ENCODE measurements at places on chromosomes 3 and 15.

DNA sequence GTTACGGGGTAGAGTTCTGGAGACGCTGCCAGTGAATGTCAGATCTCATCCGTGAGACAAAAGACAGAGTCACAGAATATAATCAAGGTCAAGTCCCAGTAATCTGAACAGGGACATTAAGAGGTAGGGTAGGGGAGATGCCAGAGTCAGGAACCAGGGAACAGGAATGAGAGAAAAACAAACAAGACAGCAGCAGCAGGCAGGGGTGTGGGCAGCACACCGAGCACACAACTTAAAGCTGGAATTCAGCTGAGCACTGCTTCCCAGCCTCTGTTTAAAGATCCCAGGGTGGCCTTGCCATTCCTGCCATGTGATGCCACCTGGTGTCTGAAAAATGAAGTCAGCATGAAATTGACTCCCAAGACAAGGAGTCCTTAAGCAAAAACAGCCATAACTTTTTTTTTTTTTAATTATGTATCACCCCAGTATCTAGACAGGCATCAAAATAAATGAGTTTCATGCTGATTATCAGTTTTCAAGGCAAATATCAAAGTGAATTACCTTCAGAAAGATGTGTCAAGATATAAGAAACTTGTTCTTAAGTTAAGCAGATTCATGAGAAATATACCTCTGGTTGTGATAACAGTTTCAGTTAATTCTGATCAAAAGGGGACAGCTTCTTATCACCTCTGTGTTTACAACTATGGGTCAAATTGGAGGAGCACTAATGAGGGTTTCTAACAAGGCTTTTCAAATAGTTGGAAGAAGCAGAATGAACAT lies 203.7 kb downstream of the SLC9A9 start:
- no peak for DNase-seq

GRCh38 chr3:185316740-185317412 lies 46.1 kb upstream of the MAP3K13 start:
- DNase-seq, result no peak

DNA sequence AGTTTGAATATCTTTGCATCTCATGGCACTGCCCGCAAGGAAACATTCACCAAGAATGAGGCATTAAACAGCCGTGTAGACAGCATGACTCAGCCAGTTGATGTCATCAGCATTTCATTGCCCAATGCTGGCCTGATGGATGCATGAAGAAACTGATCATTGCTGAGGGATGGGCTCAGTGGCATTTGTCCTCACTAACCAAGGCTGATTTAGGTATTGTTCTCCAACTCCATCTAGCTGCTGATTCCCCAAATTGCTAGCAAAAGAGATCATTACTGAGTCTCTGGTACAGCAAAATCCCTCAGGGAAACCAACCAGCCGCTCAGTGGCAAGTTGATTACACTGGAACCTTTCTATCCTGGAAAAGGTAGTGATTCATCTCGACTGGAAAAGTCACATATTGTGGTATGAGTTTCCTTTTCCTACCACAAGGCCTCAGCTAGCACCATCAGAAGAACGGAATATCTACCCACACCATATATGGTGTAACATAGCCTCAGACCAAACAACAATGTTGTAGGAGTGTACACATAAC lies 186.5 kb upstream of the GAP43 start:
- DNase-seq, result no peak

GRCh38 chr3:70556056-70556455 lies 243.6 kb upstream of the MDFIC2 start:
- no peak for DNase-seq

GRCh38 chr15:28885630-28886430 lies at the start of gene APBA2:
Gene APBA2, plus strand, starts transcription at chr15:28885974. Its CDS starts 167,911 bp downstream, at chr15:29053885.
- DNase-seq, result peak; percentile 20

DNA sequence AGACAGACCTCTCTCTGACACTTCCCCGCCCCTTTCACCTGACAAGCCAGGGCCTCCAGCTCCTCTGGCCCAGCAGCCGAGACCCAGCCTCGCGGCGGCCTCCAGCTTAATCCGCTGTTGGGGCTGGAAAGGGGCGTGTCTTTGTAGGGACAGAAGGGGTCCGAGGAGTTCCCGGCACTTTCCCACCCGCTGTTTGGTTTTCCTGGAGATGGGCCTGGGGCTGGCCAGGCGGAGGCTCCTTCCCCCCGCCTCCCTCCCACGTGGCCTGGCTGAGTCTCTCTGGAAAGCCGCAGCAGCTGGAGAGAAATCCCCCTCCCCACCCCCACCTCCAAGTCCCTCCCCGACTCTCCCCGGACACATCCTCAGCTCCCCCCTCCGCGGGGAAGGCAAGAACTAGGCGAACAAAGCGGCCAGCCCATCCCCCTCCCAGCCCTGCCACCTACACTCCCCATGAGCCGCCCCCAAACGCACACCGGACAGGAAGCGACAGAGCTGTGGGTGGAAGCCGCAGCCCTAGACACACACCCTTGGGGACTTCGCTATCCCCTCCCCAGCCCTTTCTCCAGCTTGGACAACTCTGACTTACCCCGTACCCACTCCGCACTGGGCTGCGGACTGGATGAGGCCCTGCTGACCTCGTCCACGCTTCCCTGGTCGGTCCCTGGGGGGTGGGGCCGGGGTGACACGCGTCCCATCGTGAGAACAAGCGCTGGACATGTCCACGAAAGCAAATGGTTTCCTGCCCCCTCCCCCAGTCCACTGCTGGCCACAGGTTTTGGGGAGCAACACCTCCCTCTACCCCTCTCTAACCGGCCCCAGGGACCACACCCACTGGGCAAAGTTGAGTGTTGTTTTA lies 1.2 kb downstream of the IGDCC4 start:
- no peak for DNase-seq

DNA sequence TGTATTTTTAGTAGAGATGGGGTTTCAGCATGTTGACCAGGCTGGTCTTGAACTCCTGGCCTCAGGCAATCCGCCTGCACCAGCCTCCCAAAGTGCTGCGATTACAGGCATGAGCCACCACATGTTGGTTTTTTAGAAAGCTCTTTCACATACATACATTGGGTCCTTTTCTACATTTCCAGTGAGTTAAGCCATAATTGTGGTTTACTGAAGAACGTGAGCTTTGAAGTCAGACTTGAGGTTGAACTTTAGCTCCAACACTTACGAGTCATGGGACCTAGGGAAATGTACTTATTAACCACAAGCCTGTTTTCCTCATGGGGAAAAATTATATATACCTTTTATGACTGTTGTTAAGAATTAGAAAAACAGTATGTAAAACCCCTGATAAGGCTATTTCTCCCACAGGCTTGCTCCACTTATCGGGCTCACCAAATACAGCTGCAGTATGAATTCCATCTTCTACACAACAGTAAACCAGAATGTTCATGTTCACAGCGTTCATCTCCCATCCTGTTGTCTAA lies 39.0 kb downstream of the GPR160 start:
- DNase-seq, result no peak

DNA sequence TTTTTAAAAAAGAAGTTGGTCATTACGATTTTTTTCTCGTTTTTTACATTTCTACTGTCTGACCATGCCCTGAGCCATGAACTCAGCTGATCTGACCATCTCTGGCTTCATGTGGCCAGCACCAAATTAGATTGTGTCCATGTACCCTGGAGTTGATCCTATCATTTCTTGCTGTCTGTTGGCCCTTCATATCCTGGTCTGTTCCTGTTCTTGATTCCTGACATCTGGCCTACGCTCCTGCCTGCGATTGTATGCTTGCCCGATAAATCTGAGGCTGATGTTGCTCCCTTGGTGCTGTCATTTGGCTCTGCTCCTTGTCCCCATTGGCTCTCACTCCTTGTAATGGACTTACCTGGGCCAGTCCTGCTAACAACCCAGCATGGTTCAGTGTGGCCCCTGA lies 89.8 kb upstream of the IGSF10 start:
- no peak for DNase-seq

DNA sequence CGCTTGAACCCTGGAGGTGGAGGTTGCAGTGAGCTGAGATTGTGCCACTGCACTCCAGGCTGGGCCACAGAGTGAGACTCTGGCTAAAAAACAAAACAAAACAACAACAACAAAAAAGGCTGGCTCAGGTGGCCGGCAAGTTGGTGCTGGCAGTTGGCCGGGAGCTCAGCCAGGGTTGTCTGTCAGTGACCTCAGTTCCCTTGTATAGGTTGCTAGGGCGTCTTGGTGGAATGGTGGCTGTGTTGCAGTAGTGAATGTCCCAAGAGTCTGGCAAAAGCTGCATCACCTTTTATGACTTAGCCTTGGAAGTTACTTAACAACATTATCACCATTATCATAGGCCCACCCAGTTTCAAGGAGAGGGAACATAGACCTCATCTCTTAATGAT lies 40.6 kb downstream of the ASB7 start:
- no peak for DNase-seq

DNA sequence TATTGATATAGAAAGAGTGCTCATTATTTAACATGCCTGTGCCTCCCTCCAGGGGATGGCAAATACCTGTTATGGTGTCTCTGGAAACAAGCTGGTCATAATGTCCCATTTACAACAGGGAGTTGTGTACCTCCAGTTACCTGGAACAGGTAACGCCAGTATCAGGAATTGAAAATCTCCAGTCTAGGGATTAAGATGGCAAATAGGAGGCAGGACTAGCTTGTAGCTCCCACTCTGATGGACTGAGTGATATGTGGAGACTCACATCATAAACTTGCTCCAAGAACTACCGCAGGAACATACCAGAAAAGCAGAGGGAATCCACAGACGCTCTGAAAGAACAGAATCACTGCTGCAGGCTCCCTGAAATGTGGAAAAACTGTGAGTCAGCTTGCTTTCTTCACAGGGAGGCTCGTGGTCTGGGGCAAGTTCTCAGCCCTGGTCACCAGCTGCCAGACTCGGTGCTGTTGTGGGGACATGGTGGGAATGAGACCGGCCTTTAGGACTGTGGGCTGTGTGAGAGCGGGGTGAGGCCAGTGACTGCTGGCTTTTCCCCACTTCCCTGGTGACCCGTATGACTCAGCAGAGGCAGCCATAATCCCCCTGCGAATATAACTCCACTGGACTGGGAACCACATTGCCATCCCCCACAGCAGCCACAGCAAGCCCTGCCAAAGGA lies 97.4 kb downstream of the KCNAB1 start:
- no peak for DNase-seq

GRCh38 chr3:23105048-23105447 lies 98.1 kb upstream of the UBE2E2 start:
- no peak for DNase-seq

DNA sequence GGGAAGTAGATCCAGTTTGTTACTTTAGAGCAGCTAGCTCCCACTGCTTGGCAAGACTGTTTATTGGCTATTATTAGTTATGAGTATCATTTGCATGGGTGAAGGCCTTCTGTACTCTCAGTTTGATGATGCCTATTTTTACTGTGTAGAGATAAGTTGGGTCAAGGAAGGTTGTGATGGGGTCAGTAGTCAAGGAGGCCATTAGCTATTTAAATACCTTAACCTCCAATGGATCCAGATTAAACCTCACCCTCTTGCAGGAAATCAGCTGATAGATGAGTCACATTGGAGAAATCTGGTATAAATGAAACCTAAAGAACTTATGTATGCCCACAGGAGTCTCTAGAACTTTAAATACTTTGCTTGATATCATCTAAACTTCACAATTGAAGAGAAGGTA lies 45.0 kb downstream of the THBS1 start:
- DNase-seq, result no peak

GRCh38 chr3:62293051-62293780 lies 80.1 kb downstream of the FEZF2 start:
- no peak for DNase-seq

DNA sequence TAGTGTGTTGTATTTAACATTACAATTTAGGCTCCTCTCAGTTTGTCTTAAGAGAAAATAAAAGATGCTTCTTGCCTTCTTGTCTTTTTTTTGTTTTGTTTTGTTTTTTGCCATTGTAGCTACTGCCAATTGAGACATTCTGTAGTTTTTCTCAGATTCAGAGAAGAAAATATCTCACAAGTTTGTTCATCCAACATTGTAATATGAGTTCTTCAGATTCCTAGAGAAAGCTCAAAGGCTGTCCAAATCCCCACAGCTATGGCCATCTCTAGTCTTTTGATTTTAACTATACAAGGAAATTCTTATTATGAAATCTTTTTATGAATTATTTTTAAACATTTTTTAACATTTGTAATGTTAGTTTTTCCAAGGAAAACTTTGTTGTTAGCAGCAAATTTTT lies 264.7 kb downstream of the RBMS3 start:
- DNase-seq, result no peak

- DNase-seq, result no peak
Observed at GRCh38 chr3:171971919-171972514, 67.4 kb upstream of the FNDC3B start.

- DNase-seq, result no peak
Observed at GRCh38 chr15:67931861-67932260, 92.0 kb upstream of the RNU6-1 start.

GRCh38 chr3:120983321-120983665 lies 75.3 kb downstream of the STXBP5L start:
- no peak for DNase-seq

- no peak for DNase-seq
Observed at GRCh38 chr3:108437439-108437838, 73.0 kb downstream of the MYH15 start.

GRCh38 chr15:76467136-76467535 lies 130.6 kb downstream of the ISL2 start:
- no peak for DNase-seq

- no peak for DNase-seq
Observed at GRCh38 chr3:106277731-106278130, 408.9 kb upstream of the CBLB start.

- DNase-seq, result no peak
Observed at GRCh38 chr3:11689749-11690148, 46.0 kb upstream of the VGLL4 start.

DNA sequence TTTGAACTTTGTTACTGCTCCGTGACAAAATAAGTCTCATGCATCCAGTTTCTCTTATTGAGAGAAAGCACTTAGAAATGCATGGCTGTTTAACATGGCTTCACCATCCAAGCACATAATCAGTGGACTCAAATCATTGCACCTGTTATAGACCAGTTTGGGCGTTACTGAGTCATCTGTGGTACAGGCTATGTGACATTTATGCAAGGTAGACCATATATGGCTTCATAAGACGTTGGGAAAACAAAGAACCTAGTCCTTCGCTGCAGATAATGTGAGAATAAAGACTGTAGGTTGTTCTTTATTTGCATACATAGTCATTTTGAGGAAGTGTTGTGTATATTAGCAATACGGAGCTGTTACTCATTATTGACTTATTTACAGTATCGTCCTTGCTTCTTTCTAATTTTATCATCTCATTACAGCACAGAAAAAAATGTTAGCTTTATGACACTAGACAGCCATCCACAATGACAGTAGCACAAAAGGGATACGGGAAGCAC lies 374.7 kb downstream of the IL5RA start:
- no peak for DNase-seq

GRCh38 chr3:57756528-57757401 lies 656 bp downstream of the SLMAP start:
- DNase-seq, result no peak

GRCh38 chr3:129003578-129004112 lies 2.5 kb downstream of the EFCC1 start:
- peak; percentile 33 for DNase-seq

DNA sequence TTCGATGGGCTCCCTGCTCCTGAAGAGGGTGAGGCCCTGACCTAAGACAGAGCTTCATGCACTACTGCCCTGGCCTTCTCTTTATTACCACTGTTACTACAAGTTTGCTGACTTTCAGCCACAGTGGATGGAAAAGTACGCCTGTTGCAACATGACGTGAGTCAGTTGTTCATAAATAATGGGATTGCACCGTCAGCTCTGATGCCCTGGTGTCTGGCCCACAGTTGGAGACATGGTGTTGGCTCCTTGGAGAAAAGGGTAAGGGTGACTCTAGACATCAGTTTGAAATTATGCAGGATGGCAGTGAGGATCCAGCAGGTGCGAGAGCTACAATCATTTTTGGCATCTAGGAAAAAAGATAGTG lies 5.5 kb downstream of the PAQR5 start:
- DNase-seq, result no peak
